RCC 7860 (cell line): ENCODE measurements at places on chromosomes 7 and 10.

DNA sequence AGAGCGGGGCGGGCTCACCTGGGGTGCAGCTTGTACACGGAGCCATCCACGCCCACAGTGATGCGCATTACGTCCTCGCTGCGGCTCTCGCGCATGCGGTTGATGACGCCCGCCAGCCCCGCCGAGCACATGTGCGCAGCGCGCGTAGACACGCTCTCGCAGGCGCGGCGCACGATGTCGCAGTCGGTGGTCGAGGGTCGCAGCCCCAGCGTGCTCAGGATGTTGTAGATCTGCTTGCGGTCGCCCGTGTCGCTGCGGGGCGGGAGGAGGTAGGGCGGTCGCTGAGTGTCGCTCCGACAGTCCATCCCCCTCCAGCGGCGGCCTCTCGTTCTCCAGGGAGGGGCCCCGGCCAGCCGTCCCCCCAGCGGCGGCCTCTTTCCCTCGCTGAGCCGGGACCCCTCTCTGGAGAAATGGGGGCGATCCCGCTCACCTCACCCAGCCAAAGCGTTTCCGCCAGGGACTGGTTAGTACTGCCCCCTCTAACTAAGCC, 4.4 kb upstream of the MYL7 start:
- DNase-seq: no peak

DNA sequence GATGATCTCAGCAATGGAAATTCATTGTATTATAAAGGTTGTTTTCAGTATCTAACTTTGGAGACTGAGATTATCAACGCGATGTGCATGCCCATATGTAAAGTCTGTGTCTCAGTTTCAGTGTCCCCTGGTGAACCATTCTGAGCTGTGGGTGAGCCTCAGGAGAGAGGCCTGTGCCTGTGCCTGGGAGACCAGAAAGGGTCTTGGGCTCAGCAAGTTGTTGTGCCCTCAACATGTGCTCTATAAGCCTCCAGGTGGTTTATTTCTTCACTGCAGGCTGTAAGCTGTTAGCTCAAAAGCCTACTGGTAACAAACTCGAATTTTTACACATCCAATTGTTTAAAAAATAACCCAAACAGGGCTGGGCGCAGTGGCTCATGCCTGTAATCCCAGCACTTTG, 151.9 kb downstream of the PKD1L1 start:
- DNase-seq: no peak

- DNase-seq: no peak
Observed at GRCh38 chr10:103986360-103986759, 19.4 kb downstream of the SLK start.

GRCh38 chr10:26048756-26049155, 114.7 kb downstream of the MYO3A start:
- no peak for DNase-seq

DNA sequence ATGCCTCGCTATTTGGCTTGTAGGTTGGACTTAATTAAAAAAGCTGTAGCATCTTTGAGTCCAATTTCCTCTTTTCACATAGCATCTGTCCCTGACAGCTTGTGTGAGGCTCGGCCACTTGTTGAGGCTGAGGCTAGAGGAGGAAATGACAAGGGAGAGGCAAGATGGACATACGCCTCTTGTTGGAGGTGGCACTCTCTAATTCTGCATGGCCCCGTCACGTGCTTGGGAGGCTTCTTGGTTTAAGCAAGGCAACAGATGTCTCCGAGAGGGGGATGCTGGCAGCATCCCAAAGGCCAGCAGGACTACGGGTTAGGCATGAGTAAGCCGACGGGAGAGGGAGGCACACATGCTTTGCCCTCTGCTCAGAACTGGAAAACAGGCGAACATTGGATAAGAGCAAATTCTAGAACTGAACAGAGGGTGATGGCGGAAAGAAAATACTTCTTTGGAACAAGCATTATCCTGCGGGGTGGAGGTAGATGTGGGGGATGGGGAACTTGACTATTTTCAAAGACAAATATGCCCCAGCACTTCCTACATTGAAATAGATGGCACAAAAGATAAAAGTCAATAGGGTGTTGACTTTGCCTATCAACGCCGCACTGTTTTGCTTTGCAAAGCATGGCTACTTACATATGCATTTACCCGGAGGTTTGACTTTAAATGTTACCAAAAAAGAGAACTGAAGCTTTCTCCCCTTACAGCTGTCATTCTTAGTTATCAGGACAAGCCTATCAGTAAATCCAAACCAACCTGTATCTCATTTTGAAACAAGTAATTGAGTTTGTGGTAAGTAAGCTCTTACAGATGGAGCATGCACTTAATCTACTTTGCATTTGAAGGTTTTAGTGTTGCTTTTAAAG, 94.8 kb downstream of the CHN2 start:
- DNase-seq: no peak

GRCh38 chr10:79404231-79404609, 41.2 kb downstream of the ZCCHC24 start:
- no peak for DNase-seq

- no peak for DNase-seq
Observed at GRCh38 chr10:115572740-115573455, 479.7 kb downstream of the ATRNL1 start.
